Activated CD8-positive, alpha-beta memory T cell treated with anti-CD3 and anti-CD28 coated beads, Interleukin-2, amount 50 U/mL, for 4 hours (primary cell): ENCODE measurements at places on chromosomes 2 and 18.
A peak's percentile ranks its signal among the peaks of the same experiment; 100 is the strongest.

DNA sequence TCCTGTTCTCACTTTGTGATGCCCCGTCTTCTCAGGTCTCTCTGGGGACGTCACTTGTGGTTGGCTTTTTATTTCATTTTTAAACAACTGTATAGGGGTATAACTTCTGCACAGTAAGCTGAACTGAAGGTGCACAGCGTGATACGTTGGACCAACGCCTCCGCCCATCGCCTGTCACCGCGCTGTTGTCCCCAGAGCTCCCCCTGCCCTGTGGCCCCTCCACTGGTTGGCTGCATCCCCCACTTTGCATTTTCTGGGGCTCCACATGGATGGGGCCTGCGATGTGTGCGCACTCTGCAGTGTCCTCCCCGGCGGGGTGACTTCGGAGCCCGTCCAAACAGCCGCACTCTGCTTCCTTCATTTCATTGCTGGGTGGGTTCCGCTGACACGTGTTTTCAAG lies 14.3 kb downstream of the GPR35 start:
- DNase-seq: no peak

DNA sequence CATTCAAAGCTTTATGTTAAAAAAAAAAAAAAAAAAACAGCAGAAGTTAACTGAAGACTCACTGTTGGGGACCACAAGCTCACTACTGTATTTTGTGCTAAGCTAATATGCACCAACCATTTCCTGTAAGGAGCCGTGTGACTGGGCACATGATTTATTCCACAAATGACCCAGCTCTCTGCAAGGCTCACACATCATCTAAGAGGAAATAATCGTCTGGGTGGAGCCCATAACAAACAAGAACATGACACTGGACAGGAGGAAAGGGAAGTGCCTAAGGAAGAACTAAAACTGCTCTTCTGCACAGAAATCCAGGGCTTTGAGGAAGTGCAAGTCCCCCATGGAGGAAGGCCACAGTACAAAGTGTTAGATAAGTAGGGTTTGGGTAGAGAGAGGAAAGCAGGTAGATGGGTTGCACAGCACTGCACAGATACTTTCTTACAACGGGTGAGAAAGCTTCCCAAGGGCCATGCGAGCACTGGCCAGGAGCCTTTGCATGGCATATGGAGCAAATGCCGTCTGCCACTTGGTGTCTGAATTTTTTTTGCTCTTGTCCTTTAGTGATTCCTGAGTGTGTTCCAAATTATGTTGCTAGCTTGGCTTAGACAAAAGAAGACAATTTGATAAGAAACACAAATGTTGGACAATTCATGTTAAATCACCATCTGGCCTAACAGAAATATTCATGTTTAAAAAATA lies 24.4 kb downstream of the NFE2L2 start:
- no peak for DNase-seq

DNA sequence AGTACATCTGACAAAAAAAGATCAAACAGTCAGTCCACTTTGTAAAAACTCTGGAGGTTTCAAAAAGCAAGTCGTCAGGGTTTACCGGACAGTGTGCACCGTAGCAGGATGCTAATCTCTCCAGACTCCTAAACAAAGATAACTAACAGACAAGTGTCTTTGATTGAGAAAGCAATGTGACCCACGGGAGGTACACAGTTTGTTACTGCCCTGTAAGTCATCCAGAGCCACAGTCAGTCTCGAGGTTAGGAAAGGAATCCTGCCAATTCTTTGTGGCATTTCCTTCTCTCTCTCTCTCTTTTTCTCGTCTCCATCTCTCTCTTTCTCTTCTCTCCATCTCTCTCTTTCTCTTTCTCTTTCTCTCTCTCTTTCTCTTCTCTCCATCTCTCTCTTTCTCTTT lies 42.8 kb downstream of the LRRTM4 start:
- no peak for DNase-seq

DNA sequence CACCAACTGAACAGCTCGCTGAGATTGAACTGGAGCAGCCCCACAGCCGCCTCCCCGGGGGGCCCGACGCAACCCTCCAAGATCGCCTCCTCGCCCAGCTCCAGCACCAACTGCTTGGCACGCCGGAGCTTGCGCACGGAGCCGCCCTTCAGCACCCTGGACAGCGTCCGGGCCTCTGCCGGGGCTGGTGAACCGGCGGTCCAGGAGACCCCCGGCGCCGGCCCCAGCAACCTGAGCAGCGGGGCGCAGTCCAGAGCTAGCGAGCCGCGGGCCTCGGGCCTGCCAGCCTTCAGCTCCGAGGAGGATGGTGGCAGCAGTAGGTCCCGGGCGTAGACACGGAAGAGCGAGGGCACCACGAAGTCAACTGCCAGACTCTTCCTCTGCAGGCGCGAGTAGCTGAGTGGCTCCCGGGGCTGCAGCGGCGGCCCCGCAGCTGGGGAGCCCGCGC lies 1.2 kb downstream of the ALK start:
- peak; percentile 30 for DNase-seq

GRCh38 chr2:72718876-72719275 lies 107.0 kb downstream of the EXOC6B start:
- no peak for DNase-seq

- DNase-seq: no peak
Observed at GRCh38 chr2:102172745-102173144, 14.1 kb upstream of the IL1RL2 start.

- DNase-seq: no peak
Observed at GRCh38 chr2:23492337-23492675, 107.3 kb downstream of the KLHL29 start.

- DNase-seq: no peak
Observed at GRCh38 chr18:55552526-55553189, 35.3 kb downstream of the TCF4 start.

GRCh38 chr18:48834413-48835031 lies 116.2 kb downstream of the SMAD7 start:
- peak; percentile 69 for DNase-seq

- no peak for DNase-seq
Observed at GRCh38 chr2:159088906-159089305, 120.5 kb downstream of the TANC1 start.

DNA sequence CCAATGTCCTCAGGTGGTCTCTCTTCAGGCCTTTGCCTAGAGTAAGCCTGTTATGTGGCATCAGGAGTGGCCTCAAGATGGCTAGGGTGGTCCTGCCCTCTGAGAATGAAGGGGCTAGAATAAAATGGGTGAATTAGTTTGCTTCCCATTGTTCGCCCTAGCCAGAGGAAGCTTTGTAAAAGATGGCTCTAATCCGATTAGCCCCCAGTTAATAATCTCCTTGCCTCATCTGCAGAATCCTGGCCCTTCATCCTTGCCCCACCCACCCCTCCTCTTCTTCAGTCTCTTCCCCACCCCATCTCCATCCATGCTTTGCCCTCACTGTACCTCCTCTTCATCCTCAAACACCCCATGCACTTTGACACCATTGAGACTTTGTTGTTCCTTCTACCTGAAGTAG lies 57.4 kb upstream of the LGALSL start:
- DNase-seq: no peak

DNA sequence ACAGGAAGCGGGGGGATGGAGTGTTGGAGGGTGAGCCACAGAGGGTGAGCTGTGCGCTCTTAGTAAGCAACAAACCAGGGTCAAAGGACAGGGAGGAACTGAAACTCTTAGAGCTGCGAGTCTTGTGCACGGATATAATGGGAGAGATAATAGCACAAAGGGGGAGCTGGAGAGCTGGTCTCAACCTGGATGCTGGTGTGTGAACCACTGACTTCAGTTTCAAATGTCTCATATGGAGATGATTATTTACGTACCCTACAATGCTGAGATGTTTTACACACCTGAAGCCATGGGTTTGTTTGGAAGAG lies 35.9 kb downstream of the PTGR3 start:
- DNase-seq: no peak

DNA sequence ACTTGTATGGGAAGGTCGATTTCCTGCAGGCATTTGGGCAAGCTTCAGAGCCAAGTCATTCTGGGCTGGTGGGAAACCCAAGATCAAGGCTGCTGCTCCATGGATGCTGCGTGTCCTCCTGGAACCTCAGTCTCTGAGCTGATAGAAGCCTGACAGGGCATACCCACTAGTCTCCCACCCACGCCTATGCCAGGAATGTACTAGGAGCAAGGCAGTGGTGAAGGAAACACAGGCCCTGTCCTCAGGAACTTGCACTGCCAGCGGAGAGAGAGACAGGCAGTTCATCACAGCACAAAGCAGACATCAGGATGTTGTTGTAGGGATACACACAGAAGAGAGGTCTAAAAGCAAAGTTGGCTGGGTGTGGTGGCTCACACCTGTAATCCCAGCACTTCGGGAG lies 84.2 kb downstream of the PLB1 start:
- DNase-seq: no peak

DNA sequence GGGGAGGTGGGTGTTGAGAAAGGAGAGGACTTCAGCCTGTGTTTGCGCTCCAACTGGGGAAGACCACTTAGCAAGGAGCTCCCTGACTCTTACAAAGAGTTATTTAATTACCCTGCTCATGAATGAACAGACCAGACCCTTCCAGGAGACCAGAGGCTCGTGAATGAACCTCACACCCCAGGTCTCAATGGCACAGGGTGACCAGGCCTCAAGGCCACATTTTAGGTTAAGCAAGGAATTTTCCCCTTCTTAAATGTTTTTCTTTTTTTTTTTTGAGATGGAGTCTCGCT lies 25.3 kb downstream of the SMAD7 start:
- no peak for DNase-seq

GRCh38 chr2:64234785-64235184 lies 90.6 kb upstream of the PELI1 start:
- DNase-seq: no peak

DNA sequence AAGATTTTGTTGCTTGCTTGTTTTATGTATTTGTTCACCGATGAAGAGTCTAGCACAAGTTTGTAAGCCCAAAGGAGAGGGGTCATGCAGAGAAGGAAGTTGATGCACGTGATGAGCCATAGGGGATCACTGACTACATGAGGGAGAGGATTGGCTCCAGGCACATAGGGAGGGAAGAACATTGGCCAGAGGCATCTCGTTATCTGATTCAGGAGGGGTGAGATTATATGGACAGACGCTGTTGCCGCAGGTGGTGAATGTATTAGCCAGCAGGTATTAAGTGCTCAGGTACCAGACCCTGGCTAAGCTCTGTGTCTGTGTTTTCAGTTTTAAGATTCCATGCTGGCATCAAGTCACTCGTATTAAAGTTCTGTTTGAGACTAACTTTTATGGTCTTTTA lies 91.8 kb upstream of the CHST9 start:
- DNase-seq: no peak

- no peak for DNase-seq
Observed at GRCh38 chr2:187329586-187329985, 118.5 kb downstream of the CALCRL start.

GRCh38 chr18:32302806-32303205 lies 113.0 kb downstream of the MEP1B start:
- no peak for DNase-seq

GRCh38 chr2:80256782-80257167 lies 47.8 kb downstream of the LRRTM1 start:
- DNase-seq: no peak

DNA sequence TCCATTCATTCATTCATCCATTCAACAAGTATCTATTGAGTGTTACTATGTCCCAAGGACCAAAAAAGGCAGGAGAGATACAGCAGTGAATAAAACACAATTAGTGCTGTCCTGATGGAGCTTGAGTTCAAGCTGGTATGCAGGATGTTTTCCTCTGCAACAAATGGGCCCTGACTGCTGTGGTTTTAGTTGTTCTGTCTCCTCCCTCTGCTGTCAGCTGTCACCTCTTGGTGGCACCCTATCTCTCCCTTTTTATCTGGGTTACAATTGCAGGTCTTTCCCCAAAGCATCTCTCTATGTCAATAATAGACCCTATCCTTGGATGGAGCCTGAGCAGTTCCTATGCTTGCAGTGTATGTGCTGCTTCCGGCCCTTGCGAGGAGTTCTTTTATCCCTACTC lies 304.8 kb downstream of the PDE11A start:
- no peak for DNase-seq
